Stimulated activated CD4-positive, alpha-beta T cell treated with anti-CD3 and anti-CD28 coated beads, Interleukin-12 subunit alpha, Interleukin-12 subunit beta, amount 100 ng/mL, for 48 hours (primary cell): ENCODE measurements at places on chromosomes 11 and 22.

GRCh38 chr11:5288108-5288905, 13.4 kb downstream of the OR51B4 start:
- DNase-seq, result no peak

DNA sequence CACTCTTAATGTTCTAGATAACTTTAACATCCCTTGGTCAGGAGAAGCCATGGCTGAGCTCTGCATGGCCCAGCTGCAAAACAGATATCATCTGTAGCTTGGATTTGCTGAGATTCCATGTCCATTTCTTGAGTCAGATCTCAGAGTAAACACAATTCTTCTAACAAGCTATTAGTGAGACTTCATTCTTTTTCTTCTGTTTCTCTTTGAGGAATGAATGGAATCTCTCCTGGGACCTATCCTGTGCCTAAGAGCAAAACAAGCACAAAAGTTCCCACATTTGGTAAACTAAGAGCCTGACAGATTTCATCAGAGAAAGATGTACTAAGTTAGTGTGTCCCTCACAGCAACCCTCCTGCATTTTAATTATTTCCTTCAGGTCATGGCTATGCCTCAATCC, 142.8 kb downstream of the MAML2 start:
- DNase-seq, result no peak

- no peak for DNase-seq
These were observed 161.8 kb upstream of the GRK3 start for GRCh38 chr22:25402501-25403283.

GRCh38 chr11:70544774-70545609, 146.7 kb downstream of the CTTN start:
- no peak for DNase-seq

DNA sequence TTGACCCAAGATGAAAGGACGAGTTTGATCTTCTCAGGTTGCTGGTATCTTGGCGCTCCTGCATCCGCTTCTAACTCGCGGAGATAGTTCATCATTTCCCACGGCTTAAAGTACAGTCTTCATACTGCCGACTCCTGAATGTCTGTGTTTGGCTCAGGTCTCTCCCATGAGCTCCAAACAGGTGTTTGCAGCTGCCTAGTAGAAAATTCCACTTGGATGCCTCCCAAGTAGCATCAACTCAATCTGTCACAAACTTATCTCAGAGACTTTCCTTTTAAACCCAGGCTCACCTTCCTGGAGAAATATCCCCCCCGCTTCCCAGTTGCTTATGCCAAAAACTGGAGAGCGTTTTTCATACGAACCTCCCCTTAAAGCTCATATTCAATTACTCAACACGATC, 986.5 kb downstream of the TBC1D22A start:
- DNase-seq, result no peak

GRCh38 chr11:11787305-11788062, 54.3 kb upstream of the USP47 start:
- peak; percentile 42 for DNase-seq

DNA sequence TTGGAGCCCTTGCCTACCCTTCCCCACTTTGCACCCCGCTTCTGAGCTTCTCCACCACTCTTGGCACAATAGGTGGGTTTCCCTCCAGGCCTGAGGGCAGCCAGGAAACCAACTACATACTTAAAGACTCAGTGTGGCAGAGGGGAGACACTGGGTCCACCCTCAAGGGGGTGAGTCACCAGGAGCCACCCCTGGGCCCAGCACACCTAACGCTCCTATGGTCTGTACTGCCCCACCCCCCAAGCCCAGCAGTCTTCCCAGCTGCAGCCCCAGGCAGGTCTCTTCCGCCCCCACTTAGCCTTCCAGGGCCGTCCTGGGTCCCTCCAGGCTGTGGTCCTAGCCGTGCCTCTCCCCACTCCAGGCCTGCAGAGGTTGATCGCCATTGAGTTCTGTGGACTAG, 3.2 kb upstream of the TMPRSS13 start:
- DNase-seq, result no peak
